Calu3 (cell line): ENCODE measurements at places on chromosomes 3 and 15.

DNA sequence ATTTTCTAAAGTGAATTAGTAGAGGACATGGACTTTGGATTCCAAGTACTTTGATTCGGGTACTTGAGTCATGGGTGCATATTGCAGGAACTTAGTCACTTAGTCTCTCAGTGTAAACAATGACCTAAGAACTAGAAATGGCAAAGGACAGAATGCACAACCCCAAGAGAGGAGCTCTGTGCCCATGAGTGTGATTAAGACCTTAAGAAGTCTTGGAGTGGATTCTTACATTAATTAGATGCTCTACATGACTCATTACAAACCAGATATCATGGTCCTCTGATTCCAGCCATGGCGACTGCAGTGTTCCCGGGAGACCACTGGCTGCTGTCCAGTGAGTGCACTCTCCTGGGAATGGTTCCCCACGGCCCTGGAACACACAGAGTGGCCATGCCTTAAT lies 251.5 kb downstream of the GABRG3 start:
- DNase-seq = no peak
- H3K27me3 ChIP-seq = no peaks in the 10 kb centered on the region
- no peaks in the 10 kb centered on the region for H3K36me3 ChIP-seq
- H3K4me1 ChIP-seq = no peaks in the 10 kb centered on the region
- H3K4me3 ChIP-seq = no peak overlapping the region

DNA sequence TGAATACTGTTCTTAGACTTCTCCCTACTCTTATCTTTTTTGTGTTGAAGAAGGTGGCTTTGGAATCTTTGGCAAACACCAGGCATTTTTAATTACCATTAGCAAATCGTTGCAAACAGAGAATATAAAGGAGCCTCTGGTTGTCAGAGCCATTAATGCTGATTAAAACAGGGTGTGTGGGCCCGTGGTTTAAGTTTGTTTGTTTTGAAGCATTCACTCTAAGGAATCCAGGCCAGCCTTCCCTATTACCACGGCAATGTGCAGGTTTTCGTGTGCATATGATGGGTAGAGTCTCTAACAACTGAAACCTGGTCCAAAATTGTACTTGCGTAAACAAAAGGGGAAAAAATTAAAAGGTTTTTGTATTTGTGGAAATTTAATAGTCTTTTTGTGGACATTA lies 141.2 kb upstream of the GMNC start:
- no peak overlapping the region for H3K4me3 ChIP-seq
- H3K36me3 ChIP-seq = no peaks in the 10 kb centered on the region
- DNase-seq = no peak
- no peaks in the 10 kb centered on the region for H3K27me3 ChIP-seq

- no peak overlapping the region for H3K4me3 ChIP-seq
- no peak for DNase-seq
- no peaks in the 10 kb centered on the region for H3K4me1 ChIP-seq
- H3K27ac ChIP-seq = no peak overlapping the region
- peaks cover 27% of the 10 kb centered on the region for H3K27me3 ChIP-seq
Measured at GRCh38 chr15:74141591-74141990, 11.2 kb downstream of the ISLR2 start.

- no peaks in the 10 kb centered on the region for H3K4me1 ChIP-seq
- no peak overlapping the region for H3K27ac ChIP-seq
- H3K27me3 ChIP-seq = peaks cover 28% of the 10 kb centered on the region
- H3K4me3 ChIP-seq = no peak overlapping the region
- no peak for DNase-seq
Measured at GRCh38 chr3:185846037-185846436, 21.2 kb upstream of the IGF2BP2 start.

GRCh38 chr15:36557364-36557763 lies 22.1 kb upstream of the CDIN1 start:
- H3K27me3 ChIP-seq = no peaks in the 10 kb centered on the region
- H3K4me1 ChIP-seq = no peaks in the 10 kb centered on the region
- no peaks in the 10 kb centered on the region for H3K36me3 ChIP-seq
- no peak for DNase-seq
- H3K27ac ChIP-seq = no peak overlapping the region
